ENCODE measurements at places on chromosomes 13 and 19.

DNA sequence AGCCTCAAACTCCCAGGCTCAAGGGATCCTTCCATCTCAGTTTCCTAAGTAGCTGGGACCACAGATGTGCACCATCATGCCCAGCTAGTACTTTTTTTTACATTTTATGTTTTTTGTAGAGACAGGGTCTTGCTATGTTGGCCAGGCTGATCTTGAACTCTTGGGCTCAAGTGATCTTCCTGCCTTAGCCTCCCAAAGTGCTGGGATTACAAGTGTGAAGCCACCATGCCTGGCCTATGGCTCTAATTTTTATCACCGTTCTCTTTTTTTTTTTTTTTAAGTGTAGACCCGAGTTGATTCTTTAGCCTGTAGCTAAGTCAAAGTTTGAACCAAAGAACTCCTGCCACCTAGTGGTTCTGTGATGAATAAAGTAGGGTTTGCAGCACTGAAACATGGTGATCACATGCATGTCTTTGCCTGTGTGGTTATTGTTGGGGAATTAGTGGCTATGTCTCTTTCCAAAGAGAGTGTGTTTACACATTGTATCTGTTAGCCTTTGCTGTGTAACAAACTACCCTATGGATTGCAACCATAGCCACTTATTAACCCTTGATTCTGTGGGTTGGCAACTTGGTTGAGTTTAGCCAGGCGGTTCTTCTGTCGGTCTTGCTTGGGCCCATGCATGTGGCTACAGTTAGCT is 11.6 kb downstream of the NFILZ start:
- no peak for DNase-seq

DNA sequence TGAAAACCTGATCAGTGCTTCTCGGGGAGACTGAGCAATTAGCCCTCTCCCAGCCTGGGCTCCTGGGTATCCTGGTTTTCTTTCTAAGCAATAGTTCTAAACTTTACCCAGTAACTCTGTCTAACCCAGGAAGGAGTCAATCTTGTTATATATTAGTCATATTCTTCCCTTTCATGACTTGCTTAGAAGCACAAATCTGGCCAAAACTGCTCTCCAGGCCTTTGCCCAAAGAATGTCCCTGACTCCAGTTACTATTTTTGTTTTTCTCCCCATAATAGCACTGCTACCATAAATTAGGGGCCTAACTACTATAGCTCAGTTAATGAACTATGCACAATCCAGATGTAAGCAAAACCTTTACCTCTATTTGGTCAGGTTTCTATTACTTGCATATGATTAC is 355.8 kb upstream of the HTR2A start:
- no peak for DNase-seq

DNA sequence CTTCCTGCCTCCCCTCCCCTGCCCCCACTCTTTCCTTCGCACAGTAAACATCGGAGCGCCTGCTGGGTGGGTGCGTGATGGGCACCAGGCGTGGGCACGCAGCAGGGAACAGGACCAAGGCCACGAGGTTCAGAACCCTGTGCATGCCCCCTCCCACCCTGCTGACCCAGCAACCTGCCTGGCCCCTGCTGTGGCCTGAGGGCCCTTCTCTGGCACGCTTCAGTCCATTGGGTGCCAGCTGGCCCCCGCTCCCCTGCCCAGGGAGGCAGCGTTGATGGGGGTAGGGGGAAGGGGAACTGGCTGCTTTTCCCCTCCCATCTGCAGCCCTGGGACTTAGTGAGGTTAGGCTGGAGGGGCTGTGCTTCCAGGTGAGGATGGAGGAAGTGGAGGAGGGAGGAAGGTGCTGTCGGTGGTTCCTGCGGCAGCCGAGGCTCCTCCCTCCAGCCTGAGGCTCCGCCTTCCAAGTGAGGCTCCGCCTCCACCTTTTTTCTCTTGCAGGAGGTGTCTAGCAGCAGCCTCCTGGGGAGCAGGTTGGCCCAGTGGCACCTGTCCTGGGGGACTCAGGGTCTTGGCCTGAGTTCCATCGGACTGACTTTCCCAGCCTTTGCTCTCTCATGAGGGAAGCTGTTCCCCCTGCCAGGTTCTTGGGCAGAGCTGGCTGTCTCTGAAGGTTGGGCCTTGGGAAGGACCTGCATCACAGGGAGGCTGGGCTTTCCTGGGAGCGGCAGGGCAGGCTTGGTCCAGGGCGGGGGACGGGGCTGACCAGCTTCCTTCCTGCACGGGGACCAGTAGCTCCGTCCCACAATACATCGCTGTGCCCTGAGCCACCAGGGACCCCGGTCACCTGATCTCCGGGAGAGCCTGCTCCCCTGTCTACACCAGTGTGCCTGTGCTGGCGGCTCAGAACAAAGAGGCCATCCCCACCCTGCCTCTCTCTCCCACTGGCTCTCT is 7.3 kb downstream of the PIAS4 start:
- peak; percentile 41 for DNase-seq

DNA sequence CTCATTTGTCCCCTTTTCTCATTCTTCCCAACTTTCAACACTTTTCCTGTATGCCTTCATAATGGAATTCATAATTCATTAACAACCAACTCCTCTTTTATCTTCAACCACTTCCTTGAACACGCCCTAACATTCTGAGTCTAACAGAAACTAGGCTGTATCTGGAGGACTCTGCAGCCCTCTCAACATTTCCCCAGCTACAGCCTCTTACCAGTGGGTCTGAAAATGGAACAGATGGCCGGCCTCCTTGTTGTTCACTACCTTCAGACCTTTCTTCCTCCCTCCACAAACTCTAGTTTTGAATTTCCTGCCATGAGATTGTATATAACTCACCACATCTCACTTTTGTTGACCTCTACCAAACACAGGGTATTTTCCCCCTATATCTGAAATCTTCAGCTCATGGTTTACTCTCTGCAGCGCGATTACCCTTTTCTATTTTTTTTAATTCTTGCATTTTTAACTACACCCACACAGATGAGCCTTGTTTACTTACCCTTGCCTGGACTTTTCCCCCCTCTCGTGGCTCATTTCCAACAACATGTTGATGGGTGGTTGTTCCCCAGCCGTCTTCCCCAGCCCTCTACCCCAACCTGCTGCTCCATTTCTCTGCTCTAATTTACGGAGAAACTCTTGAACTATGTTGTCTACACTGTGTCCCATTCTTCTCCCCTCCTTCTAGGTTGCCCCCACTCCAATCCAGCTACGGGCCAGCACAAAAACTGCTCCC is 846 bp downstream of the ZNF790 start:
- DNase-seq: no peak
